HS-27A (cell line): ENCODE measurements at places on chromosomes 7 and 10.

GRCh38 chr7:93622036-93623033 is 47.8 kb upstream of the CALCR start:
- DNase-seq: no peak

DNA sequence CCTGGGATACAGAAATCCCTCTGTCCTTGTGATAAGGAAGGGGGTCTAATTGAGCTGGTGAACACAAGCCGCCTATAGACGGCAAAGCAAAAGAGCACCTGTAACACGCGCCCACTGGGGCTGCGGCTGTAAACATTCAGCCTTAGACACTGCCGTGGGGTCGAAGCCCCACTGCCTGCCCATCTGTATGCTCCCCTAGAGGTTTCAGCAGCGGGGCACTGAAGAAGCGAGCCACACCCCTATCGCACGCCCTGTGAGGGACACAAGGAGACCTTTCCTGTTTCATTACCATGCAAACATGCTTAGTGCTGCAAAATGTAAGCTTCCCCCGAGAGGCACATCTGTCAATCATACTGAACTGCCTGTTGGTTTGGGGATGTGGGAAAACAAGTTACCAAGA is 82.1 kb downstream of the NRP1 start:
- no peak for DNase-seq

GRCh38 chr7:56105508-56105907 is 768 bp downstream of the CHCHD2 start:
- no peak for DNase-seq

DNA sequence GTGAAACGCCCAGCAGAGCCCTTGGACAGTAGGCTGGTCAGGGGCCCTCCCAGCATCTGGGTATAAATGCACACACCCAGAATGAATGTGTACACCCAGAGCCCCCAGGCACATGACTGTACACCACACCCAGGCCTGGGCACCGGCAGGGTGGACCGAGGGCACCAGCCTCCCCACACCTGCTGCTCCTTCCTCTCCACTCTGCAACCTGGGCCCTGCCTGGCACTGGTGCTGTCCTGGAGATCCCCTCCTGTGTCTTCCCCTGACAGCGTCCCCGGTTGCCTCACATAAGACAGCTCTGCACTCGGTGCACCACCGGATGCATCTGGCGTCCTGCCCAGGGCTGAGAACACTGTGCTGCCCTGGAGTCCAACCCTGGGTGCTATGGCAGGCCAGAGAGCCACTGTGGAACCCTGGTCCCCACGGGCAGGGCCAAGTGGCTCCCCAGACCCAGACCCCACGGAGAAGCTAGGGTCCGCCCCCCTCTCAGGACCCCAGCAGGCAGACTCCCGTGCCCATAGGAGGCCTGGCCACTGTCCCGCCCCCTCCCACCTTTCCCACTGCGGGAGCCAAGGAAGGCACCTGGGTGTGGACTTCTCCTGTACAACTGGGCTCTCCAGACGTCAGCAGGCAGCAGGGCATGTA is 6.6 kb downstream of the RASGEF1A start:
- DNase-seq: no peak

GRCh38 chr10:132363376-132363775 is 31.4 kb downstream of the LRRC27 start:
- no peak for DNase-seq

DNA sequence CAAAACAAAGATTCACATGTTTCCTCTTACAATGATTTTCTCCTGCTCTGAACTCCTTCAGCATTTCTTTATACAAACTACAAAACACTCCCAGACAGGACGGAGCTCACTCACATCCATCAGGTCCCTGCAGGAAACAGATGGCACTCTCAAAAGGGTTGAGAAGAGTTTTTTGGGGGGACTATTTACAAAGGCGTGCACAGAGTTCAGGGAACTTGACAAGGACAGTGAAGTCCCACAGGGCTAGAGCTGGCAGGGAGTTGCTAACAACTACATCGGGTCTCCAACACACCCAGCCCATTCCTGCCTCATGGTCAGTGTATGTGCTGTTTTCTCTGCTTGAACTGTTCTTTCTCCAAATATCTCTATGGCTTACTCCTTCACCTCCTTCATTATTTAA is 24.7 kb upstream of the YAE1 start:
- no peak for DNase-seq

DNA sequence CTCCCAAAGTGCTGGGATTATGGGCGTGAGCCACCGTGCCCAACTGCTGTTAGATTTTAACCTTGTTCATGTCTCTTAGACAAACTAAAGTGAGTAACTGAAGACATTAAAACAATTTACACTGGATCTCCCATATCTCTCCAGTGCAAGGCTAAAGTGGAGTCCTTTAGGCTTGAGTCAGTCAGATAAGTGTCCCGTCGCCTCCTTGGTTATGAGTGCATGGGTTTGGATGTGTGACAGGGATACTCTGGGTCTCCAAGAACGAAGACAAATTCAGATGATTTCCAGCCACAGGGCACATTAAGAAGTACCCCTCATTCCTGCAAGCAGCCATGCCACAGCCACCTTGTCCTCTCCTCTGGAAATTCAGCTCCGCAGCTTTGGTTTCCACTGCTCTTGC is 66.1 kb upstream of the PDZD8 start:
- no peak for DNase-seq

DNA sequence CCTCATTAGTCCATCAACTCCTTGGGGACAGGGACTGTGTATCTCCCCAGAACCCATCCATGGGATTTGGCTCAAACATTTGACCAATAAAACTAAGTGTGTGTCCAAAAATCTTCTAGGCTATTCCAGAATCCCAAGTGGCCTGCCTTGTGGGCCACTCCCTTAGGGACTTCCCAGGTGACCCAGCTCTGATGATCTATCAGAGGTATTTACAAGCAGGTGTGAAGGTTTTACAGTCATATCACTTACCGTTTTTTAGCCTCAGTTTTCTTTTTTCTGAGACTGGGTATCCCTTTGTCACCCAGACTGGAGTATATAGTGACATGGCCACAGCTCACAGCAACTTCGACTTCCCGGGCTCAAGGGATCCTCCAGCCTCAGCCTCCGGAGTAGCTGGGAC is 64.4 kb downstream of the PIP4K2A start:
- no peak for DNase-seq

- no peak for DNase-seq
These were observed 564.5 kb upstream of the GHITM start for GRCh38 chr10:83574770-83575169.

DNA sequence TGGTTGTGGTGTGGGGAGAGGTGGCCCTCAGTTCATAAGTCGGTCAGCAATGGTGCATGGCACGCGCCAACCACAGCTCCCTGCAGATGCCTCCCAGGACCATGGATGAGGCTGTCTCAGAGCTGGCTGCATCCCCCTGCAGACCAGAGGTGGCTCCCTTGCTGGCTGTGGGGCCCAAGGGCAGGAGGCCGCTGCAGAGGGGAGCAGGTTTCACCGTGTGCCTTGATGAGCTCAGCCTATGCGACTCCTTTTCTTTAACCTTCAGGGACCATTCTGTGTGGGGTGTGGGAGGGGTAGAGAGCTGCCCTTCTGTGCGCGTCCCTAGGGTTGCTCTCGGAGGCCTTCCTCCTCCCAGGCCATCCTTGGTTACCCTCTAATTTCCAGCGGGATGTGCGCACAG is 152.4 kb downstream of the ACTR3B start:
- no peak for DNase-seq

DNA sequence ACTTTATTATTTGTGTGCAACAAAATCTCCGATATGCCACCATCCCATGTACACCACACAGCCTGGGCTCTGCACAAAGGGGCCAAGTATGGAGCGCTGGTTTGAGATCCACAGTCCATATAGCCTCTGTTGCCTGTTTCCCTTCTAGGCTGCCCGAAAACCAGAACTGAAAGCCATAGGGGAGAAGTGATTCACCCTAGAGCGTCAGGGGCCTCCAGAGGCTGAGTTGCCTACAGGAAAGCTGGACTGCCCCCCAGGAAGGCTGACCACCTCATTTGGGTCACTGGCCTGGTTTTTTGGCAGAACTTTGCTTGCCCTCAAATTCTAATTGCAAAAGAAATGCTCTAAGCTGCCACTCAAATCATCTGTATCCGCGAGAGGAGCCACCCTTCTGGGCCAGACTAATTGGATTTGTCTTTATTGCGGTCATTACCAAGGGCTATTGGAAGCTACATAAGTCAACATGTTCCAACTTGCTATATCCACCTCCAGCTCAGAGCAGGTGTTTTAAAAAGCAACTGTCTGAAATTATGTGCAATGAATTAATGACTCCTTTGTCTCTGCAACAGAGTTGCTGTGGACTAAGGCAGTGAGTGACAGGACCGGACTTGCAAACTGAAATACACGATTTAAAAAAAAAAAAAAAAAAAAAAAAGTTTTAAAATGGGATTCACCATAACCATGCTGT is 28.3 kb upstream of the FRMD4A start:
- DNase-seq: no peak

- no peak for DNase-seq
These were observed 13.4 kb upstream of the AP1S1 start for GRCh38 chr7:101140746-101141382.

GRCh38 chr10:85791818-85792532 is 574.6 kb downstream of the GRID1 start:
- DNase-seq: no peak

- DNase-seq: no peak
These were observed 6.9 kb upstream of the ZNF503 start for GRCh38 chr10:75408509-75408875.

DNA sequence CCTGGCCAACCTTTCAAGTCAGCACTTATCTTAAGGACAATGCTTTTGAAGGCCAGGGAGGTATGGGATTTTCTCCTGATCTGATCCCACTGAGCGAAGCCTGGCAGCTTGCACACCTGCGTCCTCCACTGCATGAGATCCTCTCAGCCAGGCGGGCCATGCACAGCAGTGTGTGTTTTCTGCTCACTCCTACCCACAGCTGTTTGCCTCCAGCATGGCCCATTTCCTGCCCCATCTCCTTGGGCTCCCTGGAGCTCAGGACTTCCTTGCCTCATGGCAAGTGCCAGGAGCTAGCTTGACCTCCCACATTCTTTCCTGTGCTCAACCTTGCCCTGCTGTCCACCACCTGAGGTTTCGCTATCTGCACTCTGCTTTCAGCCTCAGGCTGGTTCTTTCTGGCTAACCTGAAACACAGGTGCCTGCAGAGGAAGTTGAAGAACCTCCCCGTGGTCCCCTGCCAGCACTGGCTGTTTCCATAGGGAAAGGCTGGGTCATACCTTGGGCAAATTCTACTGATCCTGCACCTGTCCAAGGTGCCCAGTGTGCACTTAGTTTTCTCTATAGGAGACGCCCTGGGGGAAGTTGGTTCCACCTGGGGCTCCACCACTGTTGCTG is 43.9 kb upstream of the EEPD1 start:
- DNase-seq: no peak

- DNase-seq: no peak
These were observed 27.4 kb downstream of the PILRA start for GRCh38 chr7:100400656-100401055.

- no peak for DNase-seq
These were observed 18.5 kb upstream of the ACBD5 start for GRCh38 chr10:27258838-27259812.

DNA sequence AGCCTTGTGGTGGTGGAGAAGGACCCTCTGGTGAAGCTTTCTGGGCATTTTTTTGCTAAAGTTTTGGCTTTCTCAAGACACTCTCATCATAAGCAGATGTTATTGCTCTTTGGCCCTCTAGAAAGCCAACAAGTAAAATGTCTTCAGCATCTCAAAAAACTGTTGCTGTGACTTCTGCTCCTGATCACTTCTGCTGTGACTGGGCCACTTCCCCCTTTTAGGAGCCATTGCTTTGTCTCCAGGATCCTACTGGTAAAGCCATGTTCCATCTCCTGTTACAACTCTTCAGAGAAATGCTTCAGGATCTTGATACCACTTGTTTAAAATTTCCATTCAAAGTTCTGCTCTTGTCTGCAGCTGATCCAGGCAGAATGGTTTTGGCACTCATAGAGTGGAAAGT is 10.9 kb downstream of the PARP12 start:
- DNase-seq: no peak

DNA sequence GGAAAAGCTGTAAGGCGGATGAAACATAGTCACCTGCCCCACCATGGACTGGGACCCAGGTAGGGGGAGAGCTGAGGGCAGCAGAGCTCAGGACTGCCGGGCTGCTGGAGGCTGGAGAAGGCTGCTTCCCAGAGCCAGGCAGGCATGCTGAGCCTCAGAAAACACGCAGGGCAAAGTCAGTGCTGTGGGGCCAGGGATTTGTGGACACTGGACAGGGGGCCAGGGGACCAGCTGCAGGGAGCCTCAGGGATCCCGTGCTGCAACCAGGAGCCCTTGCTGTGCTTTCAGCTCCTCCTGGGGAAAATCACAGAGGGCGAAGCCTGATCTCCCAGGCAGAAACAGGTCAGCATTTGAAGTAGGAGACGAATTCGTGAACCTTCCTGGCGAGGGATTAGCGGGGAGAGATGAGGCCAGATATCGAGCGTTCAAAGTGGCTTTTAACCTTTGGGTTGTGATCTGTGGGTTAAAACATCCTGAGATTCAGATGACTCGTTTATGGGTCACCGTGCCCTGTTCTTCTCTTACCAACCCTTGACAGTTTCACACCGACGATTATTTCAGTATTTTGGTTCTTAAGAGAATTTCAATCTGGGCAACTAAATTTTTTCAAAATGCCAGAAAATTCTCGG is 85.6 kb upstream of the SHH start:
- DNase-seq: no peak

DNA sequence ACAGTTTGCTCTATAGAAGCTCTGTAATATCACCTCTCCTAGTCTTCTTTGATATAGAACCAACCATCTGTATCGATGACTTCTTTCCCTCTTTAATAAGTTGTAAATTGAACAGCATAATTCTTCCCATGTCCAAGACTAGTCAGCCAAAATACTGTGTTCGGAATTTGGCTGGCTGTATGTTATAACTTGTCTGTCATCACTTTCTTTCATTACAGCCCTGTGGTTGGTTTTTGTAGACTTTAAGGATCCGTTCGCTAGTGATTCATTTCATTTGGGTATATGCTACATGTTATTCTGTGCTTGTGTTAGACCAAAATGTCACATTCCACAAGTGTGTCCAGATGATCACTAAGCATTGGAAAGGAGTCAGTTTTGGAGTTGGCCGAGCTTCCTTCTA is 155.4 kb upstream of the ITGB1 start:
- no peak for DNase-seq

- no peak for DNase-seq
These were observed 931.2 kb upstream of the C7orf33 start for GRCh38 chr7:147659036-147659995.

GRCh38 chr10:47331954-47332353 is 9.7 kb downstream of the GDF2 start:
- DNase-seq: no peak

DNA sequence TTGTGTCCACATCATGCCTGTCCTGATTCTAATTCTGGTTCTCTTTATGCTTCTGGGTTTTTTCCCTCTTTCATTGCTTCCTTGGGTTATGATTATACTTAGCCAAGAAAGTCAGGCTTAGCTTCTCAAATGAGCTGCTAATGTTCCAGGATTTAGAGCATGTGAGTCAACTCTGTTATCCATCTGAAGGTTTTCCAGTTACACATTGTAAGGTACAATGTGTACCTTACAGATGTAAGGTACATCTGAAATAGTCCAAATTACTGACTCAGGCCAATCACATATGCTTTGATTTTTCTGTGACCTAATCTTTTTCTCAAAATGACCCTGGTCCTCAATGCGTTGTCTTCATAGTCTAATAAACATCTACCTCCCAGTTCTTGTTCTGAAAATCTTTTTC is 13.3 kb upstream of the MIOS start:
- DNase-seq: no peak
